AG10803 (cell line): ENCODE measurements at places on chromosomes 11 and 22.

DNA sequence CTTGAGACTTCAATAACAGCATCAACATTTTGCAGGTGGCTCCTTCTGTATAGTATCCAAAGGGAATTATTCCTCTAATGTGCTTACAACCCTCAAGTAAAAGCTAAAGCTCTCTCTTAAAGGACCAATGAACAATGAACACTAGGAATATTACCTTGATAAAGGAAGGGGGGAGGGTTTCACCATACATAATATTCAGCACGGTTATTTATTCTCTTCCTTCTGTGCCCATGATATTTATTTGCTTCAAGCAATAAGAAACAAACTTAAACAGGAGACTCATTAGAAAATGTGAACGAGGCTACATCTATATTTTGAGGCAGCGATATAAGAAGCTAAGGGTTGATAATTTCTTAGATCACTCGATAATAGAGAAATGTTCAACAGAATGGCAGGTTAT is 21.2 kb downstream of the BLID start:
- no peak for DNase-seq

GRCh38 chr22:24337894-24338645 is 67.4 kb downstream of the SPECC1L start:
- DNase-seq = no peak

GRCh38 chr11:34317666-34318065 is 40.1 kb downstream of the ABTB2 start:
- DNase-seq = no peak

DNA sequence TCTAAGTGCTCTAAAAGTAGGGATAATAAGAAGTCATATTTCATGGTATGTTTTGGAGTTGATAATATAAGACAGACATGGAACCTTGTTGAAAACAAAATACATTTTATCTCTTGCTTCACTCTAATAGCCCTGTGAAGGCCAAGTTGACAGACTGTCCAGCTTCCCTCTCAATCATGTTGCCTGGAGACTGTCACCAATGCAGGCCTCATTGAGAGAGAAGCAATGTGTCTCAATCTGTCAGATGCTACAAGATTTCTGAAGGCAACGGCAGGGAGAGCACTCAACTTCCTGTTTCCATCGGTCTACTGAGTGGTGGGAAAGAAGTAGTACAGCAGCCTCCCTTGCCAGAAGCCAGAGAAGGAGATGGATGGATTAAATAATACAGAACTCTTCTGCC is 23.6 kb upstream of the FJX1 start:
- DNase-seq = no peak

GRCh38 chr11:33579101-33579500 is 121.5 kb downstream of the C11orf91 start:
- DNase-seq = no peak

GRCh38 chr22:43928468-43928867 is 4.9 kb downstream of the PNPLA3 start:
- no peak for DNase-seq

DNA sequence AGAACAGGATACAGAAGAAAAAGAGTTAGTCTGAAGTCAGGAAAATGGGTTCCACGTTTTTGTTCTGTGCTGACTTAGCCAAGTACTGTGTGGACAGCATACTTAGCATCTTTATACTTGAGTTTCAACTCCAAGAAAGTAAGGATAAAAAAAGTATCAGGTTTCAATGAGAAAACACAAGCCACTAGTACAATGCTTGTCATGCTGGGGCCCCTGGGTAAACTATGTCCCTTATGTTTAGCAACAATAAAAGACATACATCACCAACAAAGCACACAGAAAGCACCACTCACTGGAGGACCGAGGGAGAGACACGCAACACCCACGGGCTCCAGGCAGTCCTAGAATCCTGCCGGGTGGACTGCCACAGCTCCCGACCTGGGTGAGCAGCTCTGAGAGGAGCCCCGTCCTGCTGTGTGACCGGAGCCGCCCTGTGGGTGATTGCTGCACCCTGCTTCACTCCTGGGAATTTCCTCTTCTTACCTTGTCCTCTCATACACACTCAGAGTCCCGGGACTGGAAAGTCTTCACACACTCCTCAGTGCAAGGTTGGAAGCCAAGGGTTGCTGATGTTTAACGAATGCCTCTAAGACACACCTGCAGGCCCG is 890.5 kb downstream of the BRD1 start:
- no peak for DNase-seq

DNA sequence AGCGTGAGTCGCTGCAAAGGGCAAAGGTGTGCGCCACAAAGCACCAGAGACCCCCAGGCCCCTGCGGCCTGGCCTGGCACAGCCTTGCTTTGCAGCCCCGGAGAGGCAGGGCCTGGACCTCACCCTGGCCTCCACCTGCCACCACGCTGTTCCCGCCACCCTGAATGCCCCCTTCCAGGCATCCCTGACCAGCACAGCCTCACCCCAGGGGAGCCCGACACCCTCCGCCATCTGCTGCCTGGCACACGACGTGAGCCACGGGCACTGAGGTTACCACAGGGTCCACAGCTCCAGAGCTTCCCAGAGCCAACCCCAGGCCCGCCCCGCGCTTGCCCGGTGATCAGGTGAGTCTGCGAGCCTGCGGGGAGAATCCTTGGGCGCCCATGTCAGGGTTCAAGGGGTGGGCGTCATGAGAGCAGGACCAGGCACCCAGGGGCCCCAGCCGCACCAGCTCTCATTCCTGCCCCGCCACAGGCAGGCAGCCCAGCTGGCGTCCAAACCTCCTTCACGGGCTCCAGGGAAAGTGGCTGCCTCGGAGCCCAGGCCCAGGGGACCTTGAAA is 171.3 kb downstream of the BRD1 start:
- no peak for DNase-seq

DNA sequence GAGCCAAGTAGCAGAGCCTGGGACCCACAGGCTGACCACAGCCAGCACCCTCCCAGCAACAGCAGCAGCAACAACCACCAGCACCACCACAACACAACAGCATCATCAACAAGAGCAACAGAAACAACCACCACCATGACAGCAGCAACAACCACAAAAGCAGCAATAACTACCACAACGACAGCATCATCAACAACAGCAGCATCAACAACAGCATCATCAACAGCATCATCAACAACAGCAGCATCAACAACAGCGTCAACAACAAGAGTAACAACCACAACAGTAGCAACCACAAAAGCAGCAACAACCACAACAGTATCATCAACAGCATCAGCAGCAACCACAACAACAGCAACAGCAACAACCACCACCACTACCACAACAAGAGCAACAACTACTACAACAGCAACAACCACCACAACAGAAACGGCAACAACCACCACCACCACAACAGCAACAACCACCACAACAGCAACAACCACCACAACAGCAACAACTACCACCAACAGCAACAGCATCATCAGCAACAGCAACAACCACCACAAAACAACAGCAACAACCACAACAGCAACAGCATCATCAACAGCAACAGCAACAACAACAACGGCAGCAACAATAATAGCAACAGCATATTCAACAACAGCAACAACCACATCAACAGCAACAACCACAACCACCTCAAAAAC is 22.1 kb upstream of the FGF3 start:
- DNase-seq = no peak

DNA sequence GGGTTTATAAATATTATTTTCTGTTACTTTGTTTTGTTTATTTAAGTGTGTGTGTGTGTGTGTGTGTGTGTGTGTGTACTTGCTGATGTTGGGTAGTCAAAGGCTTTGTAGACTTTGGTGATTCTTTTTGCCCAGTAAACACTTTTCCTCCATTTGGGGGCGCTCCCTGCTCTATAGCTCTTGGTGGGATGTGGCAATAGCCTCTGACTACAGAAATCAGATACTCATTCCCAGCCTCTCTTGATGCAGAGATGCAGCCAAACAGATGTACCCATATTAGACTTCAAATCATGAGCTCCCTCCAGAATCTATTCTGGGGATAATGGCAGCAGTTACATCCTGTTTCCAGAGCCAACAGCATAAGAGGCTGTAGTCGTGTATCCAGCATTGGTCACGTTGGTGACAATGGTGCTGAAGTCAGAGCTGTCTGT is 33.4 kb upstream of the APOL5 start:
- peak; percentile 63 for DNase-seq

DNA sequence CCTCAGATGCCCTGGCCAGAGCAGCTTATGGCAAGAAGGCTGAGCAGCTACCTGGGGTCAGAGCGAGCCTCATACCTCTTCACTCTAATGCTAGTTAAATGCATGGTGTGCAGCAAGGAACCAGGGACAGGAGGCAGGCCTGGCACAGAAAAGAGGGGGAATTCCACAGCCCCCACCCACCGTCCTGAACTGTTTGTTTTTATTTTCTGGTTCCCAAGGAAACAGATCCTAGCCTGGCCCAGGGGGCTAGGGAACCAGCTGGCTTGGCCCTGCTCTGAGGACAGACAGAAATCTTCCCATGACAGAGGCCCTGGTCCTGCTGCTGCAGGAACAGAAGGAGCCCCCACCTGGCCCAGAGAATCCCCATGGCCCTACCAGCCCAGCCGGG is 40.4 kb downstream of the SLCO2B1 start:
- DNase-seq = no peak

DNA sequence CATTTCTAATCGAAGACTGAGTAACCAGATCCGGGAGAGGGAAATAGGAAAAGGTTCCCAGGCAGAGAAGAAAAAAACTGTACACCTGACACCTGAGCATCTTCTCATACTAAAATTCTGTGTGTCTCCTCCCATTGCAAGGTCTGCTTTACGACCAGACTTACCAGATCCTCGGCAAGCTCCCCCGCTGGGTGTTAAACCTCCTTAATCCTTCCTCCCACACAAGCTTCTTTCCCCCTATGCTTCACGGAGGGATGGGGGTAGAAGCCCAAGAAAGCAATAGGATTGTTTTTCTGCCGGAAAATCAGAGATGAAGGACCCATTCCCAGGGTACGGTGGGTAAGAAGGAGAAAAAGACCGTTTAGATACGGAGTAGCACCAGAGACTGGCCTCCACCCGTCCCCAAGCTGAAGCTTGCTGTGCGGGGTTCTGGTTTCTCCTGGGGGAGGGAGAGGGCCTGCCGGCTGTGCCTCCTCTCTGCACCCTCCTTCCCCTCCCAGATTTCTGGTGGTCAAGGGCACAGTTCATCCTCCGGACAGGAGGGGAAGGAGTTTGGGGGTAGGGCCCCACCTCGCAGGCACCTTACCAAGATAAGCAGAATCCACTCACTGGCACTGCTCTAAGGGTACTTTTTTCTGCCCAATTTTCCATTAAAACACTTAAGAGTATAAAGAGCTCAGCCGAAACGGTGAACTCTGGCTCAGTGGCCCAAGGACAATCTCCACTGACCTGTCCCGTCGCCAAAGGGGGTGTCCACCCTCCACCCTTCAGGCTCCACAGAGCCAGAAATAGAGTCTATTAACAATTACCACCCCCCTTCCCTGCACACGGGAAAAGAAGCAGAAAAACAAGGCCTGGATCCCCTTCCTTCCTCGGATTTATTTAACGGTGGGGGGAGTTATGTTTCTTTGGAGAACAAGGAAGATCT is 1.2 kb downstream of the TOB2 start:
- no peak for DNase-seq

DNA sequence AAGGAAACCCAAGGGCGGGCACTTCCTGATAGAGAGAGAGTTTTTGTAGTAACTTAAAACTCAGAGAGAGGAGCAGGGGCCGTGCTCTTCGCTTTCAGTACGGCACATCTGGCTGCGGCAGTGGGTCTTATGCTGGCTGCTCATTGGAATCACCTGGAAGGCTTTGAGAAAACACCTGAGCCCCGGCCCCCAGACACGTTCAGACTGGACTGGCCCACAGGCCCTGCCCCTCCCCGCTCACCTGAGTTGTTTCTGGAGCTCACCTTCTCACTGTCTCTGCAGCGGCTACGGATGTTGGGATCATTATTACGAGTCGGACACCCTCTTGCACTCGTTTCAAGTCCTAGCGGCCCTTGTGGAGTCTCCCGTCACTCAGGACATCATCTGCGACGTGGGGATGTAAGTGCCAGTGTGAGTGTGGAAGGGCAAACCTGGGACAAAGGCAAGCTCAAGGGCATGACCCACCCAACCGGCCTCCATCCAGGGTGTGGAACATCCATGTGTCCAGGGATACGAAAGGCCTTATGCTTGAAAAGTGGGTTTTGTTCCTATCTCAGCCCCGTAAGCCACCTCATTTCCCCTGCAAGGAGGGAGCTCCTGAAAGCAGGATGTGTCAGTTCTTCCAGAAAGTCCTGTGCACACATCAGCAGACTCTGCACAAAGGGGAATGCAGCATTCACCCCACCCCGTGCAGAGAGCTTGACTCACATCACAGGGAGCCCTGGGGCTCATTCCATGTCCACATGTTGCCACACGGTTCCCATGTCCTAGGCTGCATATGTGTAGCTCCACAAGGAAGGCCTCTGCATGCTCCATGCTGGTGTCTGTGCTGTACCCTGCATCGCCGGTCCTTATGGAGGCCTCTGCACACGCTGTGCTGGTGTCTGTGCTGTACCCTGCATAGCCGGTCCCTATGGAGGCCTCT is 5.4 kb downstream of the NADSYN1 start:
- no peak for DNase-seq

DNA sequence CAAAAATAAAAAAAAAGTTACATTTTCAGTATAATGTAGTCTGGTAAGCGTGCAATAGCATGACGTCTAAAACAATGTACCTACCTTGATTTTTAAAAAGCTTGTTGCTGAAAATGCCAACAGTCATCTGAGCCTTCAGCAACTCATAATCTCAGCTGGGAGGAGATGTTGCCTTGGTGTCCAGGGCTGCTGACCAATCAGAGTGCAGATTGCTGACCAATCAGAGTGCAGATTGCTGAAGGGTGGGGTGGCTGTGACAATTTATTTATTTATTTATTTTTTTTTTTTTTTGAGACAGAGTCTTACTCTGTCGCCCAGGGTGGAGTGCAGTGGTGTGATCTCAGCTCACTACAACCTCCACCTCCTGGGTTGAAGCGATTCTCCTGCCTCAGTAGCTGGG is 17.8 kb downstream of the ZBED4 start:
- DNase-seq = no peak
